ENCODE measurements at places on chromosomes 11 and 22.
A peak's percentile ranks its signal among the peaks of the same experiment; 100 is the strongest.

DNA sequence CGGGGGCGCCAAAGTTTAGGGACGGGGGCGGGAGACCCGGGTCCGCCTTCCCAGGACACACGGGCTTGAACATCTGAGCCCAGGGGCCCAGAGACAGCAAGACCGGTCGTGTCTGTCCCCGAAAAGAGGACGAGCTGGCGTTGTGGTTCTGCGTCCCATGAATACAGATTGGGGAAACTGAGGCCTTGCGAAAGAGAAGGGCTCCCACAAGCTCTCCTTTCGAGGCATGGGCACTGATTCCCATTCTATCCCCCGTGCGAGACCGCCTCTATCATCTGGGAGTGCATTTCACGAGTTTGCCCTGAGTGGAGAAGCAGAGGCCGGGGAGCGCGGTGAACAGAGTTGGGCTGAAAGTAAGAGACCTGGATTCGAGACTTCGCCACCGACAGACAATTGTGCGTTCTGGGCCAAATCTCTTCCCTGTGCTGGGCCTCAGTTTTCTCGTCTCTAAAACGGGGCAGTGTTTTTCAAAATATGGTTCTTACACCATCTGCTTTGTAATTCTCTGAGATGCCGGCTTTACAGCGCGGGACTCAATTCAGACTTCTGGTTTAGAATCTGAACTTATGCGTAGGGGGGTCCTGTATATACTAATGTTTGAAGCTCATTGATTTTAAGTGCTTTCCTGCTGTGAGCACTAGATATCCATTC, 471 bp downstream of the RNF185 start:
- DNase-seq: no peak

DNA sequence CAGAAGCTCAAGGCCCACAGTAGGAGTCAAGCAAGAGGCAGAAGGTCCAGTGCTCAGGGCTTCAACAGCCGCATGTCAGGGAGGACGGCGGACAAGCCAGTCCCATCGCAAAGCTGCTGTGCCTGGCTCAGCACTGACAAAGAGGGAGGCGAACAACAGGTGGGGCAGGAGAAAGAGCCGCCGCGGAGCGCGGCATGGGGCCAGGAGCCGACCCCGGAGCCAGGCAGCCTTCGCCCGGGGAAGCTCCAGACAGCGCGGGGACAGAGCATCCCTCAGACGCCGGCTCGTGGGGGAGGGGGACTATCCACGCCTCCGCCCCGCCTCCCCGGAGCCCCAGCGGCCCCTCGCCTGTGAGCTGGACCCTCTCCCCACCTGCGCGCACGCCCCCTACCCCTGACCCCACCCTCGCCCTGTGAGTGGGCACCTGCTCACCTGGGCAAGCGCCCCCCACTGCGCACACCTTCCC, 369 bp downstream of the DHCR7 start:
- no peak for DNase-seq

- DNase-seq: peak; percentile 78
These were observed 11.3 kb downstream of the OSBP2 start for GRCh38 chr22:30705710-30706651.

GRCh38 chr11:2934611-2935239, 5.5 kb upstream of the PHLDA2 start:
- no peak for DNase-seq

GRCh38 chr22:21652547-21653545, 10.7 kb downstream of the SDF2L1 start:
- no peak for DNase-seq

DNA sequence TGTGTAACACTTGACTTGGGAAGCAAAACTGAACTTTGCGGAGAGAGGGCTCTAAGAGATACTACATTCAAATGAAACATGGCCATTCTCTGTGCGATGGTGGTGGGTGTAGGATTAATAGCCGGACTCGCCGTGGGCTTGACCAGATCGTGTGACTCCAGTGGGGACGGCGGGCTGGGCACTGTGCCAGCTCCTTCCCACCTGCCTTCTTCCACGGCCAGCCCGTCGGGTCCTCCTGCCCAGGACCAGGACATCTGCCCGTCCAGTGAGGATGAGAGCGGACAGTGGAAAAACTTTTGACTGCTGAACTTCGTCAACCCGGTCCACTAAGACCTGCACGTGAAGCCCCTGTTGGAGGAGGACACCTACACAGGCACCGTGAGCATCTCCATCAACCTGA, 137.4 kb downstream of the OR4C45 start:
- DNase-seq: no peak

- no peak for DNase-seq
These were observed 83.0 kb downstream of the INSC start for GRCh38 chr11:15197696-15198095.

DNA sequence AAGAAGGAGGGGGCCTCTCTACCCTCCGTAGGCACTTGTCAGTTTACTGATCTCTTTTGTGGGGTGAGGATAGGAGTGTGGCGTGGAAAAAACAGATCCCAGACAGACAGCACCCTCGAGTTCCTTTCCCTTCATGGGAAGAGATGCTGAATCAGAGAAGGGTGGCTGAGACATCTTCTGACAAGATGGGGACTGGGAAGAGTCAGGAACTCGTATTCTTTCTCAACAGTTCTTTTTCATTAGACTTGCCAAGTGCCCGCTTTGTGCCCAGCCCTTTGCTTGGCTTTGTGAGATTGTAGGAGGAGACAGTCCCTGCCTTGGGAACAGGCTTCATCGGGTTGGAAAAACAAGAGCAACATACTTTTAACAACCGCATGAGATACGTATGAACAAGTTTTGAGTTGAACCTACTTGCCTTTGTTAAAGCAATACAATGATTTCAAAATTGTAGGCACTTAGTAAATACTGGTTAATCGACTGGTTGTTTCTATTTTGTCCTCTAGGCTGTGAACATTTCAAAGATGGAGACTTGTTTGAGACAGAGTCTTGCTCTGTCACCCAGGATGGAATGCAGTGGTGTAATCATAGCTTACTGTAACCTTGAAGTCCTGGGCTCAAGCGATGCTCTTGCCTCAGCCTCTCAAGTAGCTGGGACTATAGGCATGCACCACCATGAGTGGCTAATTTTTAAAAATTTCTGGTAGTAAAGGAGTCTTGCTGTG, 1.1 kb downstream of the RRM1 start:
- DNase-seq: peak; percentile 76

DNA sequence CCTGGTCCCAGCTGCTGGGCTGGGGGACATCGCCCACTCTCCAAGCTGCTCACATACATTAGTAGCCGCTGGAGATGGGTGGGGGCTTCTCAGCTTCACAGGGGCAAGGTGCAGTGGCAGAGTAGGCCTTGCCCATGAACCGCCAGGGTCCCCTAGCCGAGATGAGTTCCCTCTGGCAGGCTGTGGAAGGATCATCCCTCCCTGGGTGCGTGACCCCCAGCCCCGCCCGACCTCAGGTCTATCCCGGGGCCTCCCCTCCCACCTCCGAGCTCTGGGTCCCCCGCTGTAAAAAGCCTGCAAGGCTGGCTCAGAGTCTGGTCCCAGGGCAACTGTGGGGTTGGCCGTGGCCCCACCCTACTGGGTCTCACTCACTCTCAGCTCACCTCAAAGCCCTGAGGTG, 15.3 kb upstream of the TPCN2 start:
- no peak for DNase-seq

DNA sequence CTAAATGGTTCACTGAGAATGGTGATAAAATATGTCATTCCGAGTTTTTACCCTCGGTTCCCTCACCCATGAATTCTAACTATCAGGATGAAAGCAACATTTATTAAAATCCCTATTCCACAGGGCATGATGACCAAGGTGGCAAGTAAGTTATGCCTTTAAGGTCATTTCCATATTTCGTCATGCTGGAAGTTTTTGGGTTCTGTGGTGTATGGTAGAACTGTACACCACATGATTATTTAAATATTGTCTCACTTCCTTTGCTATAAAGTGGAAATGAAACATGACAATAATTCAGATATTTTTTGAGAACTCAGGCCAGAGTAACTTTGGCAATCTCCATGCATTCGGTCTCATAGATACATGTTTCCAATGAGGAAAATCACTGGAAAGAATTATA, 68.5 kb upstream of the CARD18 start:
- DNase-seq: no peak

DNA sequence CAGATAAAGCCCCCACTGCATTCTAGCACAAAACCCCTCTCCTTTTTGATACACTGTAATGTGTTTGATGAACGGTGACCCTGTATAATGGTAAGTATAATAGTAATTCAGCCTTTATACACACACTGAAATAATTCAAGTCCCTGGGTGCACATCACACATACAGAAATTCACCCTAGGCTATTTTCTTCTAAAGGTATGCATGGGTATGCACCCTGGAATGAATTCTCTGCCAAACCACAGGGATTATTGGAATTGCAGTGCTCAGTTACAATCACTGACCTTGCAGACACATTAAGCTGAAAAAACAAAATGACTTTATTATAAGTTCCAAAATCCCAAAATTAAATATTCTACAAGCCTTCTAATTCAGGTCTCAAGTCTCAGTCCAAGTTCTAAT, 245.9 kb upstream of the FAT3 start:
- peak; percentile 41 for DNase-seq

- no peak for DNase-seq
These were observed 14.7 kb upstream of the PLAAT4 start for GRCh38 chr11:63521896-63522295.

DNA sequence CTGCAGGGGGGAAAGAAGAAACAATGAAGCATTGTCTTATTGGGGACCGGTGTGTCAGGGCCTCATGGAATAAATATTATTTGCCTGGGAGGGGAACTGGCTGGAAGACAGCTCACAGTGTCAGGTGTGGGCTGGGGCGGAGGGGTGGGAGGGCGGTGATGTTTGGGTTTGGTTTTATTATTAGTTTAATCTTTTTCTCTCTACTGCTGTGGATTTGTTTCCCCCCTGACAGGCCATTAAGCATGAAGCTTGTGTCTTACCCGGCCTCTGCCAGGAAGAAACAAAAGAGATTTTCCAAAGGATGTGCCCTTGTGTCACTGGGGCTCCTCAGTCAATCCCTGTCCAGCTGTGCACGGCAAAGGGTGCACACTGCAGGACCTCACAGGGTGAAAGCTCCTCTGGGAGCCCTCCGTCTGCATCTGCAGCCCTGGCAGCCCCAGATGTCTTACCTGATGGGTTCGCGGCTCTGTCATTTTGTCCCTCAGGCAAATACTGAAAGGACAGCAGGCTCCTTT, 203.1 kb upstream of the TMEM45B start:
- no peak for DNase-seq

DNA sequence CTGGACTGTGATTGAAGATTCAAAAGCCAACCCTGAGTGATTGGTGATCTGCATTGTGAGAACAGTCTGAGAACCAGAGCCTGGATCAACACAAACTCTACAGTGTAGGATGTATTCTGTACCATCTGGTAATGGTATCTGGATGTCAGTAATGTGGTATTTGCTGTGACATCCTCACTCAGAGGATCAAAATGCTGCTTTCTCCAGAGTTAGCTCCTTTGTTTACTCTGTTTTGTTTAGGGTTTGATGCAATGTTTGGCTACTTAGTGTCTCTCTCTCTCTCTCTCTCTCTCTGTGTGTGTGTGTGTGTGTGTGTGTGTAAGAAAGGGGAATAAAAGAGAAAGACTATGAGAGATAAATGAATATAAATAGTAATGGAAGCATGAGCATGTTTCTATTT, 24.3 kb downstream of the CASP4 start:
- no peak for DNase-seq

GRCh38 chr11:108500721-108501120, 2.5 kb upstream of the POGLUT3 start:
- no peak for DNase-seq

Measured in HFFc6 (cell line).